ENCODE measurements at places on chromosomes 5 and 9. TPM values are rescaled to one million over a fixed set of nuclear protein-coding genes. Genes with fewer than 3 reads are reported as not detected.

The FST gene
- 57.1 TPM for total RNA-seq

The BARHL1 gene
- not detected for total RNA-seq

The OCLN gene
- total RNA-seq = 15.3 TPM

The GMCL2 gene
- not detected for total RNA-seq

DNA sequence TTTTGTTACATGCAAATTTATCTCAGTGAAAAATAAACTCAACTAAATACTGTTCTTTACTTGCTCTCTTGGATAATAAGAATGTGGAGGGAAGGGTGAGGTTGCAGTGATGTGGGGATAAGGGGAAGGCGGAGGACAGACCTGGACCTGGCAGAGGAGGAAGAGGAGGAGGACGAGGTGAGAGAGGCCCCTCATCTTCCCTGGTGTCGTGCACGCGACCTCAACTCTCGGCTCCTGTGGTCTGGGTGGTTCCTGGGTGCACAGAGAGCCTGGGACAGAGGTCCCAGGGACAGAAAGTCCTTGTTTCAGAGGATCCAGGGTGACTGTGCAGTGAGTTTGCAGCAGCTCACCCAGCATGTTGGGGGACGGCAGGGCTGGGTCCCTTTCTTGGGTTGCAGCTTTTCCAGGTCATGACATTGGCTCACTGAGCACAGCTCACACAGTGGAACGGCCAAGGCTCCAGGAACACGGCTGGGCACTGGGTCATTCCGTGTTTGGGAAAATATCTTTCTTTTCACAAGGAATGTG is 37.7 kb upstream of the LPCAT1 start:
- no peak for DNase-seq

- DNase-seq = no peak
Measured at GRCh38 chr9:128718047-128718446, 5.9 kb downstream of the ZDHHC12 start.

GRCh38 chr5:178080056-178080455 is 33.3 kb upstream of the N4BP3 start:
- no peak for DNase-seq

DNA sequence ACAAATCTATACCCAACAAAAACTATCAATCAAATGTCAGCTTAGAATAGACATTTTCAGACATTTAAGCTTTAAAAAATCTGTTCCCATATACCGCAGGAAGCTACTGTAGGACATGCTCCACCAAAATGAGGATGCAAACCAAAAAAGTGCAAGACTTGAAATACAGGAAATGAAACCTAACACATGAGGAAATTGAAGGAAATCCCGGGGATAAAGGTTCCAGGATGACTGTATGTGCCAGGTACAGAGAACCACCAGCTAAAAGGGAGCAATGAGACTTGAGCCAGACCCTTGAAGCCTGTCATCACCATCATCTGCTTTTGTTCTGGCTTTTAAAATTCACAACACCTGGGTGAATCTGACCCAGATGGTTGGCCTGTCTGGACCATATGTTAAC is 21.4 kb downstream of the DIAPH1 start:
- DNase-seq = no peak

DNA sequence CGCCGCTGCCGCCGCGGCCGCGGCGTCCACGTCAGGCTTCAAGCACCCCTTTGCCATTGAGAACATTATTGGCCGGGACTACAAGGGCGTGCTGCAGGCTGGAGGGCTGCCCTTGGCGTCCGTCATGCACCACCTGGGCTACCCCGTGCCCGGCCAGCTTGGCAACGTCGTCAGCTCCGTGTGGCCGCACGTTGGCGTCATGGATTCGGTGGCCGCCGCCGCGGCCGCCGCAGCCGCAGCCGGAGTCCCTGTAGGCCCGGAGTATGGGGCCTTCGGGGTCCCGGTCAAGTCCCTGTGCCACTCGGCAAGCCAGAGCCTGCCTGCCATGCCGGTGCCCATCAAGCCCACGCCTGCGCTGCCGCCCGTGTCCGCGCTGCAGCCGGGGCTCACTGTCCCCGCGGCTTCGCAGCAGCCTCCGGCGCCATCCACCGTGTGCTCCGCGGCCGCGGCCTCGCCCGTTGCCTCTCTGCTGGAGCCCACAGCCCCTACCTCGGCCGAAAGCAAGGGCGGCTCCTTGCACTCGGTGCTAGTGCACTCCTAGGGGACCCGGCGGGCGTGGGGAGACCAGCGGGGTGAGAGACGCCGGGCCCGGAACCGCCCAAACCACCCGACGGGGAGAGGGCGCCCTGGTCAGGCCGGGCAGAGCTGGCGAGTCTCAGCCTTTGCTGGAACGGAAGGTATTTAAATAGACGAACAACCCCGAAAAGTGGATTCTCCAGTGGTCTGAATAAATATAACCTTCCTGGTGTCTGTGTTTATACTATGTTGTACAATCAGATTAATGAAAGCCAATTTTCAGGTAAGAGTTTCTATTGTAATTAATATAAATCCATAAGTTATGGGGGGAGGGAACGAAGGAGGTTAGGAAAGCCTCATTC is 1.2 kb downstream of the FOXB2 start:
- DNase-seq = no peak

DNA sequence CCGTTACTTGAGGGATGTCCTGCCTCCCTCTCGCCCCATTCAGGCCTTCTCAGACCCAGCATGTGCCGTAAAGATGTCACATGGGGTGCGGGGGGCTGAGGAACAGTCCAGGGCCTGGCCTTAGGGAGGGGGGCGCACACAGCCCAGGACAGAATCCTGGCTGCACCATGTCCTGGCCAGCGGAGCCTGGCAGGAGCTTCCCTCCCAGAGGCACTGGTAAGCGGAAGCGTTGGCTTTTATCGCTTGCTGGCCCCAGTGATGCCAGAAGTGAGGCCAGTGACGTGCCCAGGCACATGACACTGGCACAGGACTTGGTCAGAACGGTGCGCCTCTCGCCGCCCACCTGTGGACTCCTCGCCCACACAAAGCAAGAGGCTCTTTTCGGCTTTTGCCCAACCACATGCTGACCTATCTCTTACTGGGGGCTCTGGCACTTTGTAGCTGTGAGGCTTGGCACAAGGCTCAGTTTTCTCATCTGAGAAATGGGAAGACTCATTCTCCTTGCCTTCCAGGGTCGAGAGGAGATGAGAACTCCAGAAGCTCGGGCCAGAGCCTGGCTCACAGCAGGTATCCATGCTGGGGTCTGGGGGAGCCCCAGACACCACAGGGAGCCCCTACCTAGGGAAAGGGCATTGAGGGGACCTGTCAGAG is 59.0 kb downstream of the LMX1B start:
- no peak for DNase-seq

- DNase-seq = no peak
Measured at GRCh38 chr5:19977099-19977498, 10.9 kb downstream of the CDH18 start.

DNA sequence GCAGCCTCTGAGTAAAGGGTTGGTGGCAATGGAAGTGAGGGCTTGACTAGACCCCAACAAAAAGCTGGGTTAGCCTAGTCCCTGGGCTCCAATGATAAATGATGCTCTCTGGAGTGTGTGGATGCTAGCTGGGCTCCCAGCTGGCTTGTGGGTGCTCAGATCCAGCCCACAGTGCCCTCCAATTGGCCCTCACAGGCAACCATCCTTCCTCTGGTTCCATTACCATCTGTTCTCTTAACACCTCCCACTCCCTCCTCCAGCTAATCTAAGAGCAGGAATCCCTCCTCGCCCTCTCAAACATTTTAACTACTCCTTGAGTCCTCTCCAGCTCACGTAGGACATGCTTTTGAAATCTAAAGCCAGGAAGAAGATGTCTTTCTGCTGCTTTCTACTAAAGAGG is 25.2 kb upstream of the FRMD3 start:
- DNase-seq = no peak

- DNase-seq = no peak
Measured at GRCh38 chr5:76194340-76194739, 111.2 kb downstream of the SV2C start.

DNA sequence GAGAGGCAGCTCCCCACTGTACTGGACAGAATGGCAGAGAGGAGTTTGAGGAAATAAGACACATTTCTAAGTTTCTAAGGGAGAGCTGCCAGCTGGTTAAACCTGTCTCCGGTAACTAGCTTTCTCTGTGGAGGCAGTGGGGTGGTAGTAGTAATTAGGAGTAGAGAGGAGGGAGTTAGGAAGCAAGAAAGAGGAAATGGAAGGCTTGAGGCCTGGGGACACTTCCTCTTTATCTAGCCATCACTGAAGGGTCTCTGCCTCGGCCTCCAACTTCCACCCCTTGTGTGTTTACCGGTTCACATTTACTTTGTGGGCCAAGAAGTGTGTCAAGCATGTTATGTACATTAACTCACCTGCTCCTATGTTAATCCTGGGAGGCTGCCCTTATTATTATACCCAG is 462.2 kb upstream of the DMAC1 start:
- no peak for DNase-seq

GRCh38 chr9:87713278-87713987 is 12.5 kb upstream of the CTSL start:
- peak; percentile 98 for DNase-seq

DNA sequence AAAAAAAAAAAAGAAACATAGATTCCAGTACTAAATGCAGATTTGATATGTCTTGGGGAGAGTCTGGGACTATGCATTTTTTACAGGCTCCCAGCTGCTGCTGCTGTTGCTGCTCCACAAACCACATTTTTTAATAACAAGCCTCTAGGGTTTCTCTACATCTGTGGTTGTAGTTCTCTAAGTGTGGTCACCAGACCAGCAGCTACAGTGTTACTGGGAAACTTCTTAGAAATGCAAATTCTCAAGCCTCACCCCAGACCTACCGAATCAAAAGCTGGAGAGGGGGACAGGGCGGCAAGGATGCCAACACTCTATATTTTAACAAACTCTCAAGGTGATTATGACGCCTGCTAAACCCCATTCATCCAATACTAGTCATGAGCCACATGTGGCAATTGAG is 293.4 kb upstream of the PTGER4 start:
- peak; percentile 12 for DNase-seq

DNA sequence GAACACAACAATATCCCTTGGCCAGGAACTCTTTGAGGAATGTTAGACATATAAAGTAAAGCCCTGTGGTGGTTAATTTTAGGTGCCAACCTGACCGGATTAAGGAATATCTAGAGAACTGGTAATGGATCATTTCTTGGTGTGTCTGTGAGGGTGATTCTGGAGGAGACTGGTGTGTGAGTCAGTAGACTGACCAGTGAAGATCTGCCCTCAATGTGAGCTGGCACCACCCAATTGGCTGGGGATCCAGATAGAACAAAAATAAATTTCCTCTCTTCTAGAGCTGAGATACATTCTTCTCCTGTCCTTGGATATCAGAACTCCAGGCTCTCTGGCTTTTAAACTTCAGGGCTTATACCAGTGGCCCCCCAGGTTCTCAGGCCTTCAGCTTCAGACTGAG is 56.2 kb upstream of the TNPO1 start:
- DNase-seq = peak; percentile 2

DNA sequence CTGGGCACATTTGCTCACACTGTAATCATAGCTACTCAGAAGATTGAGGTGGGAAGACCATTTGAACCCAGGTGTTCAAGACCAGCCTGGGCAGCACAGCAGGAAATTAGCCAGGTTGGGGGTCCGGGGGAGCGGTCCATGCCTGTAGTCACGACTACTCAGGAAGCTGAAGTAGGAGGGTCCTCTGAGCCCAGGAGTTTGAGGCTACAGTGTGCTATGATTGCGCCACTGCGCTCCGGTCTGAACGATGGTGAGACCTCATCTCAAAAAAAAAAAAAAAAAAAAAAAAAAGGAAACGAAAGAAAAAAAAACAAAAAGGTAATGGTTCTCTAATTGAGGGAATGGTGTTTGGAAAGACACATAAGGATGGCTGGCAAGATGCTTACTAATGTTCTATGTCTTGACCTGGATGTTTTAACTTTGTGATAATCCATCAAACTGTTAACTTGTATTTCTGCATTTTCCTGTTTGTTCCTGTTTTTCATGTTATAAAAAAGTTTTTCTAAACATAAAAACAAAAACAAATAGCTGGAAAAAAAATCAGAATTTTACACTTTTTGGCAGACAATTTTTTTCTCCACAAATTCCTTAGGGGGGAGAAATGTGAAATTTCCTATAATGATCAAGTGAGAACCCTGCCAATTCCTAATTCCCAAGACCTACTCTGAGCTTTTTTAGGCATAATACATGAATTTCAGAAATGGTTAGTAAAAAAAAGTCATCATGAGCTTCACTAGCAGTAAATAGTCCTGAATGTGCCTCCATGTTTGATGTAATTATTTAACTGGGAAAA is 96.9 kb downstream of the DENND1A start:
- DNase-seq = no peak

DNA sequence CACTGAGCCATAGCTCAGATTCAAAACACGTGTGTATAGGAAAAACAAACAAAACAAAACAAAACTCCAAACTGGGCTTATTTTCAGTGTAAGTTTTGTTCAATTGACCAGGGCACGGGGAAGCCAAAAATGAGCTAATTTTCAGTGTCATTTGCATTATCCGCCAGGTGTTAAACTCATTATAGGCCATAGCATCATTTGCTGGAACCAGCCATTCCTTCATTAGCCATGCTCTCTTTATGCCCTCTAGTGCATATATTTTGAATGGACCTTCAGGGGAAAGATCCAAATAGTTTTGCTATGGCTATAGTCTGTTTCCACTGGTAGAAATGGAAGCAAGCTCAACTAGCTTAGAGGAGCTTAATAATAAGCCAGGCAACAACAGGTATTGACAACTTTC is 1205.2 kb upstream of the DMAC1 start:
- DNase-seq = no peak
